HTR-8/SVneo (cell line): ENCODE measurements at places on chromosomes 7 and 10.

DNA sequence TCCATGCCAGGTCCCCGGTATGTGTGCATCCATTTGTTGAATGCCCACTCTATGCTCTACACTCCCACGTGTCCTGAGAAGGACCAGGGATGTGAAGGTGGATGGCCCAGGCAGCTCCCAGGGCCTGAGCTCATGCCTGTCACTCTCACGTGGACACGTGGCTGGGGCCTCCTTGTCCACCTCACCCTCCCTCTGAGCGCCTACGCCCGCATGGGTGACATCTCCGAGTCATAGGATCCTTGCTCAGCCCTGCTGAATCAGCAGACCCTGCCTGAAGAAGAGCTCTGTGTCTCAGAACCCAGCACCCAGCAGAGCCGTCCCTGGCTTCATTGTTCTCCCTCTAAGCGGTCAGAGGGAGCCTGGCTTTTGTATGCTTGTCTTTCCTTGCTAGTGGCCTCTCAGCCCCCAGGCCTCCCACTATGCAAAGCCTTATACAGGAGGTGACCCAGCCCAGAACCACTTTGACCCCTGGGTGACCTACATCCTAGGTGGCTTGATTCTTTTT, 107.9 kb upstream of the PPIF start:
- peak; percentile 53 for DNase-seq

DNA sequence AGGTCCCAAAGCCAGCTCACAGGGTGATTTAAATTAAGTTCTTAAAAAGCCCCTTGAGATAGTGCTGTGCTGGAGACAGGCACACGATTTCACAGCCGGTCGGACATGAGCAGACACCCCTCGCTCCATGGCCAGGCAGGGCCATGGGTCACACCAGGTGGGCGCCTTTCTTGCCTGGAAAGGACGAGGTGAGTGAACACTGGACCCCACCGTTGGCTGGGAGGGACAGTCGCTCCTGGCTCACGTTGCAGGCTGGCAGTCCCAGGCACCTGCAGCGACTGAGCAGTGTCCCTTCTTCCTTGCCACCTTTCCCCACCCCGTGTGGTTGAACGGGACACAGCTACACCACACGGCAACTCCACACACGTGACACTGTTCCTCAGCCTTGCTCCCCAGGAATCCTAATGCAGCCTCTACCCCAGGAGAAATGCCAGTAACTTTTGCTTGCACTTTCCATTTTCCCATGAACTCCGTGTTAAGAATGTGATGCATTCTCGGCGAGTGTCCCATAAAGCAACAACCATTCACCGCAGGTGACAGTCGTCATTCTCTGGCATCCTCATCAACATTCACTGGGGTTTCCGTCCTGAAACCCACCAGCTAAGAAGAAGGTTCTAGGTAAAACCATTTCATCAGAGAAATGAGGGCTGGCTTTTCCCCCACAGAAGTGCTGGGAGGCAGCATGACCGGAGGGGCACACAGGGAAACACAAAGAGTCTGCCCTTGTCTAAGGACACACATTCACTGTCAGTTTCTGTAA, 217.4 kb downstream of the ZMYND11 start:
- DNase-seq = no peak

DNA sequence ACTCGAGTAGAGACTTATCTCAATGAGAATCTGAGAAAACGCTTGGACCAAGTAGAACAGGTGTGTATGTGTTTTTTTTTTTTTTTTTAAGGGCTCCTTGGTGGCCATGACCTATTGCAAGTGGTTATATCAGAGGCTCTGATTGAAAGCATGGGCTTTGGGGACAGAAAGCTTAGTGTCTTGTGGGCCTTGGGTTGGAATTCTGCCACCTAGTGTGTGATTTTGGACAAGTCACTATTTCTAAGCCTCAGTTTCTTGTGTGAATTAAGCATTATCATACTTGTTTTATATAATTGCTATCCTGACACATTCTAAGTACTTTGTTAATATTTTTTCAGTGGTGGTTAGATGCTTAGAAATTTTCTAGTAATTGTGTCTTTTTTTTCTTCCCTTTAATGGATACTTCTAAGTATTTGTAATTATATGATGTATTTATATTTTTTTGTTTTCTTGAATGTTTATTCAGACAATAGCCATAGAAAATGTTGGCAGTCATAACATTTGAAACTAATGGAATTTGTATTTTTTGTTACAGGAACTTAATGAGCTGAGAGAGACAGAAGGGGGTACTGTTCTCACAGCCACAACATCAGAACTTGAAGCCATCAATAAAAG, 33.1 kb downstream of the SMC3 start:
- DNase-seq = peak; percentile 7

- DNase-seq = no peak
Observed at GRCh38 chr7:146053492-146053891, 63.1 kb upstream of the CNTNAP2 start.

- DNase-seq = peak; percentile 82
Observed at GRCh38 chr10:46544989-46545791, 11.3 kb downstream of the GPRIN2 start.

- DNase-seq = no peak
Observed at GRCh38 chr7:107118109-107118900, 50.5 kb upstream of the HBP1 start.

- no peak for DNase-seq
Observed at GRCh38 chr10:127210936-127211466, 14.6 kb upstream of the INSYN2A start.

DNA sequence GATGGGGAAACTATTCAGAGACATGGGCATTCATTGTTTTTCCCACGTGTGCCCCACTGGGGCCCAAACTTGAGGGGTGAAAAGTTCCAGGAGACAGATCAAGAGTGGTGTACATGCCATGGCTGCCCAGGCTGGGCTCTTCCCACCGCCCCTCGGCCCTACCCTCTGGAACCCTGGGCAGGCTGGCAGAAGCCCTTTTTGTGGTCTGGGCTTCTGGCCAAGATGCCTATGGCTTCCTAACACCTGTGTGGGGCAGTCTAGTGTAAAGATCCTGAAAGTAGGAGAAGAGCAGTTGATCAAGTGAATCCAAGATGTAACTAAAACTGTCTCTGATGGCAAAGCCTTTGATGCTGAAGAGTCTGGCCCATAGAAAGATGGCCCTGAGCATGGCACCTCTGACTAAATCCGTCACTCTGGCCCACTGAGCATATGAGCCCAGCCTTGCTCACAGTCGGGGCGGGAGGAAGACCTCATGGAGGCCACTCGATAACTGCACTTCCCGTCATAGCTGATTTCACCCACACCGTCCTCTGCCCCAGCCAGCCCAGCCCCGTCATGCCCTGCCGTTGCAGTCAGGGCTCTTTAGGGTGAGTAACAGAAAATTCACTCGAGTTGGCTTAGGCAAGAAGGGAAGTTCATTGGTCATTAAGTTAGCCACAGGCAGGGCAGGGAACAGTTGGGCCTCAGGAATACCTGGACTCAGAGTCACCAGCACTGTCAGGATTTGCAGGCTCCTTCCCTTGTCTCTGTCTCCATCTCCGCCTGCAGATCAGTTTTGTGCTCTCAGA, 37.9 kb upstream of the MTPAP start:
- DNase-seq = no peak

DNA sequence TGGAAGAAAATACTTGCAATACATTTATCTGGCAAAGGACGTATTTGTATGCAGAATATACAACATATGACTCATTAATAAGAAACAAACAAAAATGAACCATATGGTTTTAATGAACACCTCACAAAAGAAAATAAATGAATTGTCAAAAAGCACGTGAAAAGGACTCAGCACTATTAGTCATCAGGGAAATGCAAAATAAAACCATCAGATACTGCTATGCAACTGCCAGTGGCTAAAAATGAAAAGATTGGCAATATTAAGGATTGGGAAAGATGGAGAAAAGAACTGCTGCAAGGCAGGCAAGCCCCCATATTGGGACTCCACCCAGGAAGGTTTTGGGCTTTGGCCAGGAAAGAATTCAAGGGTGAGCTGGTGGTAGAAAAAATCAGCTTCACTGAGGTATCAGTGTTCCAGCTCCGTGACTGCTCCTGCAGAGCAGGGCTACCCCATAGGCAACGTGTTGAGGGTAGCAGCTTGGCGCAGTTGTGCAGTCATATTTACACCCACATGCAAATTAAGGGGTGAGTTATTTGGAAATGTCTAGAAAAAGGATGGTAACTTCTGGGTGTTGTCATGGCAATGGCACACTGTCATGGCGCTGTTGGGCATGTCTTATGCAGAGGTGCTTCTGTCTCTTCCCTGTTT, 72.7 kb downstream of the CUBN start:
- no peak for DNase-seq

DNA sequence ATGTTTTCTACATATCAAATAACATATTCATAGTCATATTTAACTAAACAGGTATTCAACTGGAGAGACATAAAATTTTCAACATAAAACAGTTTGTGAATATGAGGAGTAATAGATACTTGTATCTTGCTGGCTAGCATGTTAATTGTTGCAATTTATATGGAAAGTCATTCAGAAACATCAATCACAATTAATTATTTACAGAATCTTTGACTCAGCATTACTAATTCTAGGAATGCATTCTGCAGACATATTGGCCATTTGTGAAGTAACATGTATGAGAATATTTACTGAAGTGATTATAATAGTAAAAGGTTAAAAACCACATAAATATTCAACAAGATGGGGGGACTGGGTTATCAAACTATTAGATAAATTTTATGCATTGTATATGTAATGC, 203.7 kb downstream of the TSPAN12 start:
- no peak for DNase-seq

DNA sequence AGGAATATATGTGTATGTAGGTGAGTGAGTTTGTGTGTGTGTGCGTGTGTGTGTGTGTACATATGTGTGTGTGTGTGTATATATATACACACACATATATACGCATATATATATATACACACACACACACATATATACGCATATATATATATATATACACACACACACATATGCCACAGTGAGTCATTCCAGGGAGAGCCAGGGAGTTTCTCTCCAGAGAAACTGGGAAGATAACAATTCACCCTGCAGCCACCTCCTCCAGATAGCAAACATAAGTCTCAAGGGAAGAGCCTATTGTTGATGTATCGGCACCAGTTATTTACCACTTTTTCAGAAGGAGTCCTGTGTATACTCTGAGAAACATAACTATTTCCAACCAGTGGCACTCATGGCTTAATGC, 102.3 kb upstream of the STK17A start:
- no peak for DNase-seq

- no peak for DNase-seq
Observed at GRCh38 chr10:67663449-67664087, 32.4 kb downstream of the CTNNA3 start.

GRCh38 chr10:84683980-84684740, 355.8 kb downstream of the CCSER2 start:
- no peak for DNase-seq

GRCh38 chr7:30434140-30434799, 44.3 kb downstream of the NOD1 start:
- no peak for DNase-seq

DNA sequence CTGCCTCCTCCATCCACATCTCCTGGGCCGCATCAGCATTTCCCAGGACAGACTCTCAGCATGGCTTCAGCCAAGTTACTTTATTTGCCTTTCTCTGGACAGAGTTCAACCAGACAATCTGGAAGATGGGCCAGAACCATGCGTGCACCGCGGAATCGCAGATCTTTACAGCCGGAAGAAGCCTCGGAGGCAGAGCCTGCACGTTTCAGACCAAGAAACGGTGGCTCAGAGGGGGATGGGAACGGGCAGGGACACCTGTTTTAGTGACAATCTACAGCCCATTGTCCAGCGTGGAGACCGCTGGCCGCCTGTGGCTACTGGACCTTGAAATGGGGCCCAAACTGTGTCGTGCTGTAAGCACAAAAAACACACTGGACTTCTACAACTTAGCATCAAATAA, 3.5 kb downstream of the VIPR2 start:
- no peak for DNase-seq

DNA sequence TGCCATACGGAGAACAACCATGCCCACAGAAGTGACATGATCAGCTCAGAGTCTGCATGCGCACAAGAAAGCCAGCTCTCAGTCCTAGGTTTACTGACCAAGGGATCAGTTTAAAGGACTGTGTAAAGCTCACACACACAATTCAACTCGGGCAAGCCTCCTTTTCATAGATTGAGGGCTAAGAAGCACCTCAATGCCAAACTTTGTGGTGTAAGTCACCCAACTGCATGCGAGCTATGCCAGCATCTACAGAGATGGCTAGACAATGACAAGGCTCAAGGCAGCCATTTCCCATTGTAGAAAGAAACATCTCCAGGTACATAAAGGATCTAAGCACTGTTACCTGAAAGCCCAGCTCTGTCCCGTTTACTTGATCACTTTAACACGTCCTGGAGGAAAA, 36.8 kb downstream of the GPAM start:
- DNase-seq = no peak

- DNase-seq = no peak
Observed at GRCh38 chr10:126352453-126352852, 35.8 kb downstream of the ADAM12 start.

GRCh38 chr7:150945853-150946420, 32.2 kb downstream of the KCNH2 start:
- no peak for DNase-seq

DNA sequence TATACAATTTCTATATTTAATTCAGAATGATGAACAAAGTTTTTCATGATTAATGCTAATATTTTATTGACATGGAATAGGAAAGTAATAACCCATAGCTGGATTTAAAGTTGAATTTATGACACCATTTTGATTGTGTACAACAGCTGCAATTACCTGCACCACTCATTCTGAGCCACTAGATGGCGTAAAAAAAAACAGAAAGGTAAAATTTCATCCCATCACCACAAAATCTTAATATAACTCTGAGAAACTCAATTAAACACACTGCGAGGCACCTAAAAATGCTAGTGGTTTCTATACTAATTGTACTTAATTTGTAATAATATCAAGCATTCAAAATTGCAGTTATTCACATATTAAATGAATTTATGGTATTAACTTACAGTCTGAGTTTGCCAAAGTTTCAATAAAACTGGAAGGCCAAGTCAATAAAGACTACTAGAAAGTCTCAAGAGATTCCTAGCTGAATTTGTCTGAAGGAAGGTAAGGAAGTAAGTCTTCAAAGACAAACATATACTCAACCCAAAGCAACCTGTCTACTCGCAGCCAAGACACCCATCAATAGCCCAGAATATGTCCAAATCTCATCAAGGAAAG, 182.5 kb downstream of the SKAP2 start:
- no peak for DNase-seq

DNA sequence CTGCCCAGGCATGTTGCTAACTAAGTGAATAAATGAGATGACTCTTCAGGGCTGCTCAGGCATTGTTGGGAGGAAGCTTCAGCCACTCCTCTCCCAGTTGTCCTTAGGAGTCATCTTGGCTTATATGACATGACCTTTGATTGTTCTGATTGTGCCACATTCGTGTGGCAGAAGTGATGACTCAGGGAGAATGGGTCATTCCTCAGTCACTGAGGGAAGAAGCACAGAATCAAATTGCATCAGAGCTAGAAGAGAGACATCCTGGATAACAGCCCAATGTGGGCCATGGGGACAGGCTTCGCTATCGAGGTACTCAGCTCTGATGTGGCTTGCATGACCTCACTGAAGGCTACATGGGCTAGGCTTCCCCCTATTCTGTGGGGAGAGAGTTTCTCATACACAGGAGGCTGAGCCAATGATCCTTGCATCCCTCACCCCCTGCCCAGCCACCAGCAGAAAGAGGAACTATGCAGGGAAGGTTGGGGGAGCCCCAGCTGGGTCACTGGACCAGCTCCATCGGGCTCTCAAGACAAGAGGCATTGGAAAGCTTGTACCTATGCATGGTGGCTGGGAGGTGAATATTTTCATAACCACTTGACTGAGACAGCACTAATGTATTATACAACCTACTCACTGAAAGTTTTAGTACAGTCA, 6.0 kb upstream of the HMX3 start:
- DNase-seq = no peak

- DNase-seq = no peak
Observed at GRCh38 chr7:130821864-130822263, 87.9 kb upstream of the KLF14 start.

GRCh38 chr7:37287131-37287855, 161.4 kb downstream of the ELMO1 start:
- no peak for DNase-seq
